Endothelial cell of umbilical vein (primary cell): ENCODE measurements at places on chromosomes 7 and 10. TPM values are rescaled to one million over a fixed set of nuclear protein-coding genes. Genes with fewer than 3 reads are reported as not detected.

DNA sequence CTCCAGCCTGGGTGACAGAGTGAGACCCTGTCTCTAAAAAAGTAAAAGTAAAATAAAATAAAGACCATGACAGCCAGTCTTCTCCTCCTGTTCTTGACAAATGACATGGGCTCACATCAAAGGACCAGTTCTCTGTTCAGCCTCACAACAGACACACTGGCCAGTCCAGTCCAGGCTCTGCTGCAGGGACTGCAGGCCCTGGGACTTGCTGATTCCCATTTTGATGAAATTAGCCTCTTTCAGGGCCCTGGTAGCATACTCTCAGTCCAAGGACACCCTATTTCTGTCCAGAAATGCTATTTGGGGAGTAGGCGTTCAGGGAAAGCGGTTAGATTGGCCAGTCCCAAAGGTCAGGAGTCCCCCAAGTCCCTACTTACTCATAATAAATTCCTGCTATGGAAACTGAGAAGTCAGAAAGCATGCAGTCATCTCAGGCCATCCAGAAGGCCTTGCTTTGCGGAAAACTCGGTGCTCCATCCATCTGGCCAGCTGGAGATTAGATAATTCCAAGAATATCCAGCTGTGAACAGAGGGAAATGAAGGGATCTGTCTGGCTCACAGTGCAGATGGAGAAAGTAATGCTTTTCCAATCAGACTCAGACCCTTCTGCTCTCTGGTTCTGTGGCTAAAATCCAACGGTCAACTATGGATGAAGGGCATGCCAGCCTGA is 74.4 kb downstream of the RAB11FIP2 start:
- H3K36me3 ChIP-seq, result no peaks in the 10 kb centered on the region
- H3K4me1 ChIP-seq, result no peaks in the 10 kb centered on the region
- no peaks in the 10 kb centered on the region for H3K27me3 ChIP-seq
- no peak for DNase-seq
- no peak overlapping the region for H3K27ac ChIP-seq
- H3K4me3 ChIP-seq, result no peak overlapping the region

DNA sequence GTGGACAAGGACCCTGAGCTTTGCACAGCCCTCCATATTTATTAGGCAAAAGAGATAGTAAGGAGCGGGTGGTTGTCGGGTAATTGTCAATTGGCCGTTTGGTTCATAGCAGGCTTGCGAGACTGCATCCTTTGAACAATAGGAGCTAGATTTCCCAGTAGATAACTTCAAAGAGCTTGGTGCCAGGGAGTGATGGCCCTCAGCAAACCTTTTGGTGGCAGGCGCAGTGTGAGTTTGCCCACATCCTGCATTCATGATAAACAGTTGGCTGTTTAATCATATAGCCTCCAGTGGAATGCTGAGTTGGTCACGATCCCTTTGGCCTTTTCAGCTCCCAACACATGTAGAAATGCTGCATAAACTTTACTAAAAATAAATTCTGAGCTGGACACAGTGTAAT is 156.9 kb downstream of the AKR1D1 start:
- no peak overlapping the region for H3K27ac ChIP-seq
- H3K4me3 ChIP-seq, result no peak overlapping the region
- no peaks in the 10 kb centered on the region for H3K36me3 ChIP-seq
- H3K27me3 ChIP-seq, result no peaks in the 10 kb centered on the region

DNA sequence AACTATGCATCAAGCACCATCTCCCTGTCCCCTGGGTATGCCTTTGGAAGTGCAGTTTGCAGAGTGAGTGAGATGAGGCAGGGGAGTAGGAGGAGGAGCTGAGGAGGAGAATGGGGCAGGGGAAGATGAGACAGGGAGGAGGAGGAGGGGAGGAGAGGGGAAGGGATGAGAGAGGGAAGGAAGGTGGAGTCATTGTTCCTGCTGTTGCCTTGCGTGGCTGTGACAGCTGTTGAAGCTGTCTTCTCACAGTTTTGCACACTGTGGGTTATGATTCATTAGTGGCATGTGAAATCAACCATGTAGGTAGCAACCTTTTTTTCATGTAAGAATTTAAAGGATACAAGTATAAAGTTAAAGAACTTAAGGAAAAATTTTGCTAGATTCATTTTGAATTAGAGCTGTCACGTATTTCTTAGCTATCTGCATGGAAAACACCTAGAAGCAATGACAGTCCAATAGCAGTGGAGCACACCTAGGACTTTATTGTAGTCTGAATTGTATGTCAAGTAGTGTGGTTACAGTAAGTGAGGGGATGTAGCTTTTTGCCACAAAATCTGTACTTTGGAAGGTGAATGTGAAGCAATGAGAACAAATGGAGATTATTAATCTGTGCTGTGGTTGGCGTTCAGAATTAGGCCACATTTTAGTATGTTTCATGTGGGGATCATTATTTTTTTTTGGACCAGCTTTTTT is 21.7 kb downstream of the CCM2 start:
- no peaks in the 10 kb centered on the region for H3K36me3 ChIP-seq
- DNase-seq, result peak; percentile 24
- peaks cover 5% of the 10 kb centered on the region for H3K4me1 ChIP-seq
- H3K27me3 ChIP-seq, result no peaks in the 10 kb centered on the region
- no peak overlapping the region for H3K4me3 ChIP-seq

- no peak overlapping the region for H3K4me3 ChIP-seq
- no peaks in the 10 kb centered on the region for H3K27me3 ChIP-seq
- DNase-seq, result no peak
Measured at GRCh38 chr10:60427148-60427547, 37.5 kb upstream of the ANK3 start.

DNA sequence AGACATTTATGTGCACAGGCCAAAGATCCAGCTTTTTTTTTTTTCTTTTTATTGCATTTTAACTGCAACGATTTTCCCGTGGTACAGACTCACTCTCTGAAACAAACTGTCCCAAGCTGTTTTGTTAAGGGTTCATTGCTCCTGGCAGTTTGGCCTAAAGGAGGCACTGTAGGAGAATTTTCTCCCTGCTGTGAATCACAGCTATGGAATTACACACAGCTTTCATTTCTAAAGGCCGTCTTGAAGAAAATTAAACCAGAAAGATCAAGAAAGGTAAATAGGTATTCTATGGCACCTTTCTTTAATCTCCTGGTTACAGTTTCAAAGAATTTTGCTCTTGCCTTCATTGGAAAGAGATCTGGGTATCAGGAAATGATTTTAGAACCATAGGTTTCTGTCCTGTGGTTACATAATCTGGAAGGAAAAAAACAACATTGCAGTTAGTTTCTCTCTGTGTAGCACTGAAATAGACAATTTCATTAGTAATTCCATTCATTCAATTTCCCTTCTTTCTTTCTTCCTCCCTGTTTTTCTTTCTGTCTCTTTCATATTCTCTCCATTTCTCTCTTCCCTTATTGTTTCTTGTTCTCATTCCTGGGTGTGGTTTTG is 51.2 kb downstream of the PDK4 start:
- no peak overlapping the region for H3K4me3 ChIP-seq
- peak overlapping the region; percentile 1 for H3K27ac ChIP-seq
- no peaks in the 10 kb centered on the region for H3K36me3 ChIP-seq
- peaks cover 5% of the 10 kb centered on the region for H3K27me3 ChIP-seq

GRCh38 chr7:14092331-14092730 is 102.9 kb upstream of the ETV1 start:
- DNase-seq, result no peak
- H3K27me3 ChIP-seq, result no peaks in the 10 kb centered on the region
- H3K4me3 ChIP-seq, result no peak overlapping the region
- H3K27ac ChIP-seq, result no peak overlapping the region

DNA sequence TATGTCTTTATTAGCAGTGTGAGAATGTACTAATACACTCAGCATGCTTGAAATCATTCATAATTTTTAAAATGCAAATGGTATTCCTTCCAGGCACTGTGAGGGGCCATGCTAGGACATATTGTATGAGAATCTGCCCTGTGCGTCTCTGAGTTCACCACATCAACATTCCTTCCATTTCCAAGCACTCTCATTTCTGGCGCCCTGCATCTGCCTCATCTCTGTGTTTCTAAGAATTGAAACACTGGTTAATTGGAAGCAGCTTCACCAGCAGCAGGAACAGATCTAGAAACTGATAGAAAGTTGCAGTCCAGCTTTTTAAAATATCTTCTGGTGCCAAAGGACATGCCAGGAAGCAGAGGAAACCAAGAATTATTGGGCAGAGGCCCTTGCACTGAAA is 555.9 kb upstream of the DPP6 start:
- no peaks in the 10 kb centered on the region for H3K36me3 ChIP-seq
- H3K4me3 ChIP-seq, result no peak overlapping the region
- no peaks in the 10 kb centered on the region for H3K27me3 ChIP-seq
- DNase-seq, result no peak
- no peak overlapping the region for H3K27ac ChIP-seq

DNA sequence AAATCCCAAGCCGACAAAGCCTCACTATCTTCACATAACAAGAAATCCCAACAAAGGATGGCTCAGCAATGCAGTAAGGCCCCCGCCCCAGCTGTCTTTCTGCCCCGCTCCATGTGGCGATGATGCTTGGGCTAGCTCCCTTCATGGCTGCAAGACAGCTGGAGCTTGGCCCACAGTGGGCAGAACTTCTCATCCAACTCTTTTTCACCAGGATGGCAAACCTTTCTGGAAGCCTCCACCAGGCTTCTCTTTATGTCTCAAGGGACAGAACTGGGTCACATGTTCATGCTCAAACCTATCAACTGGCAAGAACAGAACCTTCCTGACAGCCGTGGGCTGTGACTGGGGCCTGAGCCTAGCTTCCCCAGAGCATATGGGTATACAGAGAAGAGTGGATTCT is 260.5 kb upstream of the MKLN1 start:
- H3K36me3 ChIP-seq, result no peaks in the 10 kb centered on the region
- peaks cover 9% of the 10 kb centered on the region for H3K4me1 ChIP-seq
- no peak overlapping the region for H3K4me3 ChIP-seq
- H3K27me3 ChIP-seq, result no peaks in the 10 kb centered on the region
- no peak for DNase-seq

DNA sequence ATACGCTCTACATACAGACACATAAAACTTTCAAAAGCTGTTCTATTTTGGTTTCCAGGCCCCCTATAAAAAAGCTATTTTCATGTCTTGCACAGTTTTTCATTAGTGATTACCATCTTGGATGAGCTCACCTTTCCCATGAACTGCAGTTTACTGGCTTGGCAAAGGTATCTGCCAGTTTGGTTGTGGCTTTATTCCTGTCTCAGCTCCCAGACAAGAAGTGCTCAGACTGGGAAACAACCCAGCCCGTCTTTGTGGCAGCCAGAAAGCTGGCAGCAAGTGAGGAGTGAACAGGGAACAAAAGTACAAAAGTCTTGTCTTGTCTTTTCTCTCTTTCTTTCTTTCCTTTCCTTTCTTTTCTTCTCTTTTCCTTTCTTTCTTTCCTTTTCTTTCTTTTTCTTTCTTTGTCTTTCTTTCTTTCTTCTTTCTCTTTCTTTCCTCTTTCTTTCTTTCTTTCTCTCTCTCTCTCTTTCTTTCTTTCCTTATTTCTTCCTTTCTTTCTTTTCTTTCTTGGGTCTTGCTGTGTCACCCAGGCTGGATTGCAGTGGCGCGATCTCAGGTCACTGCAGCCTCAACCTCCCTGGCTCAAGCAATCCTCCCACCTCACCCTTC is 138.8 kb downstream of the CFAP58 start:
- H3K36me3 ChIP-seq, result no peaks in the 10 kb centered on the region
- no peak for DNase-seq
- H3K4me3 ChIP-seq, result no peak overlapping the region
- no peaks in the 10 kb centered on the region for H3K4me1 ChIP-seq
- H3K27me3 ChIP-seq, result no peaks in the 10 kb centered on the region

GRCh38 chr10:25651534-25651933 is 282.5 kb upstream of the MYO3A start:
- no peak for DNase-seq
- H3K36me3 ChIP-seq, result no peaks in the 10 kb centered on the region
- no peaks in the 10 kb centered on the region for H3K4me1 ChIP-seq
- H3K27me3 ChIP-seq, result no peaks in the 10 kb centered on the region

DNA sequence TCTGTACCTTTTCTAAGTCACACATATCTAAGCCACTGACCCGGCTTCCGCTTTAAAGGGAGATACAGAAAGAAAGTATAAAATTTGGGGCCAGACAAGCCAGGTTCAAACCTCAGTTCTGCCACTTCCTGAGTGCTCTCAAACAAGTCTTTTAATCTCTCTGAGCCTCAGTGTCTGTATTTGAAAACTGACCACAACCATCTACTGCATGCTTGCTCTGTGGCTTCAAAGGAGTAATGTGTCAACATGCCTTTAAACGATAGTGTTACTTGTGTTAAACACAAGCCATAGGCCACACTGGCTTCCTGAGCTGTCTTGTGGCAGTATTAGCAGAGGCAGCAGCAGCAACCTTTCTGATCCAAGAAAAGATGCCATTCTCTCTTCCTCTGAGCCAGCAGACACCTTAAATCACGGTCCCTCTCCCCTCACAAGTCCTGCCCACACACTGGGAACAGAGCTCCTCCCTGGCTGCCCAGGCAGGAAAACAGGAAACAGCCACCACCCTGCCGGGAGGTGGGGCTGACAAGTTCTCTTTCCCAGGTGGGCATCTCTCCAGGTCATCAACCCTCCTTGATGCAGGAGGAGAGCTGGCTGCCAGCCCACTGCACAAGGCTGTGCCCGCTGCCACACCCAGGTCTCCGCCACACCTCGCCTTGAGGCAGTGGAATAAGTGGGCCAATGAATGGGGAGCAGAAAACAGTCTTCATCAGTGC is 10.7 kb downstream of the HIP1 start:
- no peaks in the 10 kb centered on the region for H3K4me1 ChIP-seq
- H3K27me3 ChIP-seq, result no peaks in the 10 kb centered on the region

The ZPBP gene
- total RNA-seq, result not detected in 2 replicates

The NPC1L1 gene
- total RNA-seq, result not detected in 2 replicates

The TLL2 gene
- 0.05 and 0.20 TPM in 2 replicates for total RNA-seq

The PDE1C gene
- 2.9 and 3.1 TPM in 2 replicates for total RNA-seq
